ENCODE measurements at places on chromosomes 2 and 18. TPM values are rescaled to one million over a fixed set of nuclear protein-coding genes. Genes with fewer than 3 reads are reported as not detected.

DNA sequence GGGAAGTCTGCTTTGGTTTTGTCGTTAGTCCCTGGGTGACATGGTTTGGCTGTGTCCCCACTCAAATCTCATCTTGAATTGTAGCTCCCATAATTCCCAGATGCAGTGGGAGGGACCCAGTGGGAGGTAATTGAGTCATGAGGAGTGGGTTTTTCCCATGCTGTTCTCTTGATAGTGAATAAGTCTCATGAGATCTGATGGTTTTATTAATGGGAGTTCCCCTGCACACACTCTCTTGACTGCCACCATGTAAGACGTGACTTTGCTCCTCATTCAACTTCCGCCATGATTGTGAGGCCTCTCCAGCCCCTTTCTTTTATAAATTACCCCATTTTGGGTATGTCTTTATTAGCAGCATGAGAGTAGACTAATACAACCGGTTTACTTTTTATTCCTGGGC is 405.8 kb upstream of the ID2 start:
- DNase-seq: no peak

DNA sequence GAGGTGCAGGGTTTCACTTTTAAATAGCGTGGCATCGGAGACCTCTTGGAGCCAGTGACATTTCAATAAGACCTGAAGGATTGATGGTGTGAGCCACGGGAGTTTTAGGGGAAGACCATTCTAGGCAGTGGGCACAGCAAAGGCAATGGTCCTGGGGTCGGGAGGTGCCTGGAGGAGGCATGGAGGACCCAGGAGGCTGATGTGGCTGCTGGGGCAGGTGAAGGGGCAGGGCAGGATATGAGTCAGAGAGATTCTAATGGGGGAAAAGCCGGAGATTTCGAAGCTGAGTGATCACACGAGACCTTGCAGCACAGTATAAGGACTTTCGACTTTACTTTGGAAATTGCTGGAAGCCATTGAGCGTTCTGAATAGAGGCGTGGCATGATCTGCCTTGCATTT is 79.6 kb upstream of the KCNE4 start:
- DNase-seq: peak; percentile 35

Gene EFHD1
- 1.2 TPM for total RNA-seq

Gene SANBR
- total RNA-seq: 23.4 TPM

Gene C2orf80
- total RNA-seq: not detected

DNA sequence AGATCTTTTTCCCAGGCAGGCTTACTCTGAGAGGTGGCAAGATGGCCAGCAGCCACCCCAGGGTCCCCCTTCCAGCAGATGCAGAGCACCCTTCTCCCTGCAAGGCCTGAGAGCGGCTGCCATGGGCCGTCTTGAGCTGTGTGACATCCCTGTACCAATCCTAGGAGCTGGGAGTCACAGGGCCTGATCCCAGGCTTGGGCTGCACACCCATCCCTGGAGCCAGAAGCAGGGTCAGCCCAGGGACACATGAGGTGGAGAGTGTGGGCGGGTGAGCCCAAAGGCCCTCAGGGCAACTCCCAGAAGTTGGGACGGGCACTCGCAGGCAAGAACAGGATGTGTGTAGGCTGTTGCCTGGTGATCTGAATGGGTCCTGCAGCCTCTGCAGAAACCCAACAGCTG is 40.5 kb downstream of the CROCC2 start:
- DNase-seq: peak; percentile 88

DNA sequence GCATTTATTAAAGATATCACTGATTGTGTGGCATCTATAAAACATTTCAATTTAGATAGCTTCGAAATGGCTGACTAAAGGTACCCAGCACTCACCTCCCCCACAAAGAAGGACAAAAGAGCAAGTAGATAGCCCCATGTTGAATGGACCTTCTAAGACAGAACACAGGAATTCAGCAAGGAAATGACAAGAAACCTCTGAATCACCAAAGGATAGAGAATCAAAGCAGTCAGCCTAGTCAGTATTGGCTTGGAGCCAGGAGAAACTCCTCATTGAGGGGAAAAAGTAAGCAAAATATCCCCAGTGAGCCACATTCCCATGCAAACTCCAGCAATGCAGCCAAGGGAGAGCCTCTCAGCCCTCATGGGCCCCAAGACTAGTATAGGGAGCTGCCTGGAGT is 113.7 kb downstream of the BARD1 start:
- peak; percentile 6 for DNase-seq

DNA sequence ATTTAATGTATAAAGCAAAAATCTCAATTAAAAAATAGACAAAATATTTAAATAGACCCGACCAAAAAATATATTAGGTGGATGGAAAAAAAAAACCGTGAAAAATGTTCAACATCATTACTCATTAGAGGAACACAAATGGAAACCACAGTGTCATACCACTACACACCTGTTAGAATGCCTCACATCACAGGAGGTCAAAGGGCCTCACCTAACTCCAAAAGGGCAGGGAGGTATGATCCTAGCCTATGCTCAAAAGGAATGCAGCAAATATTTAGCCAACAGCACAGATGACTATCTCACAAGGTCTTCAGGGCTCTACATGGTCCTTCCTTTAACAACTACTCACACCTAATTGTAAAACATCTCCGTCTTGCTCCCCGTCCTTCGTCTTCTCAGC is 185.5 kb upstream of the SETBP1 start:
- no peak for DNase-seq

GRCh38 chr2:42045352-42045751 is 2.5 kb upstream of the PKDCC start:
- DNase-seq: no peak

Gene IL36RN
- total RNA-seq: not detected

Gene PAX3
- total RNA-seq: 35.4 TPM

DNA sequence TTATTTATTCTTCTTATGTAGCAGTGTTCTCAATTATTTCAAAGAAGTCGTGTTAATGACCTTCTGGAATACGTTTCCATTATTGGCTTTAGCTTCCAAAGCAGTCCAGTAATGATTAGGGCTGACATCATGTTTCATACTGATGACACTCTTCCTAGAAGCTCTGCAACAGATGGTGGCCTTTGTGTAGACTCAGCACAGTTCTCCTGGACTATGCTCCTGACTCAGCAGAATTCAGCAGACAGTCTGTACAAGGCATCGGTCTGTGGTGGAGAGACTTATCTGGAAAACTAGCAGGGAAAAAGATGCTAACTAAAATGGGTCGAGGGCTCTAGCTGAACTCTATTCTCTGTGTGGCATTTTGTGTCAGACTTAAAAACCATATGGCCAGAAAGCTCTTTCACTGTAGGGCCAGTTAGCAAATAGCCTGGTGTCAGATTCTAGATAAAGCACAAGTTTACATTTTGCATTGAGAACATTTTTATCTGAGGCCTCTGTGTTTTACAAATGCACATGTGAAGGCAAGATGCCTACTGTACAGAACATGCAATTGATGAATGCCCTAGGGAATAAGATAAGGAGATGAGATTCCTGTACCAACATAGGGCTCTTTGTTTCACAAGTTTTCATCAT is 35.1 kb downstream of the GULP1 start:
- DNase-seq: peak; percentile 55

Gene RGPD3
- total RNA-seq: 0.20 TPM

GRCh38 chr2:177329064-177329463 is 63.5 kb upstream of the AGPS start:
- no peak for DNase-seq

- DNase-seq: no peak
These were observed 14.2 kb downstream of the SLC66A2 start for GRCh38 chr18:79937103-79937860.

DNA sequence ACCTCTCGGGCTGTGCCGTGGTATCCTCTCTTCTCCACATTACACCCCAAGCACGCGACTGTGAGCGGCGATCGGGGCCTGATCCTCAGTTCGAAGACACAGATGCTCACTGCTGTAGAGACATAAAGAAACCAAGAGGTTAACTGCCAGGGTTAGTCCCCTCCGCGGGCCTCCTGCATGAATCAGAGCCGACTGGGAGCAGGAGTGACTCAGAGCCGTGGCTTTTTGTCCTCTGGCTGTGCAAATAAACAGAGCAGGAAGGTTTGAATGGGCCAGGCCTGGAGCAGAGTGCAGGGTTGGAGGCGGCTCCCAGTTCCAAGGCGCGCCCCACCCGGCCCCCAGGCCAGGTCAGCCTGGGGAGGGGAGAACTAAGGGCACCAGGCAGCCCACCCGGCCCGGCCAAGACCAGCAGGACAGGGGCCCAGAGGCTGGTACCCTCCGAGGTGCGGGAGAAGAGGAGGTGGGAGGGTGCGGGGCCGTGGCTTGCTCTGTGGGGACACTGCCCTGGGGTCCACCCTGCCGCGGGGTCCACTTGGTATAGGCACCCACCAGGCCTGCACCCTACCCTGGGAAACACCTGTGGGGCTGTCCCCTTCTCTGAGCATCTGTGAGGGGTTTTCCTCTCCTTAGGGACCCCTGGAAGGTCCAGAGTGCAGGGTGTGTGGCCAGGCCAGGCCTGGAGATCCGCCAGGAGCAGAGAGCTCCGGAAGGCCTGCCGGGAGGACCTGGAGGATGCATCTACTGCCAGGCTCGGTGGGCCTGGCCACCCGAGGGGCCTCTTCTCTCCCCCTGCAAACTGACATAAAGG is 16.5 kb downstream of the TWIST2 start:
- peak; percentile 100 for DNase-seq

DNA sequence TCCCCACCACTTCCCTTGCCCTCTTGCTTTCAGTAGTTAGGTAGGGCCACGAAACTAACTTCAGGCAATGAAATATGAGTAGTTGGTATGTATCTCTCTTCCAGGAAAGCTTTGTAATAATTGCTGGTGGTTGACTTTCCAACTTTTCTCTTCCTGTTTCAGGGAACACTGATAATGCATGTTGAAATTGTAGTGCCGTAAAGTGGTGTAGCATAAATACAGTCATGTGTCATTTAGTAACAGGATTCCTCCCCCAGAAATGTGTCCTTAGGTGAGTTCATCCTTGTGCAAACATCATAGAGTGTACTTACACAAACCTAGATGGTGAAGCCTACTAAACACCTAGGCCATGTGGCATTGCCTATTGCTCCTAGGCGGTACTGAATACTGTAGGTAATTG is 429.2 kb downstream of the PID1 start:
- DNase-seq: peak; percentile 35

DNA sequence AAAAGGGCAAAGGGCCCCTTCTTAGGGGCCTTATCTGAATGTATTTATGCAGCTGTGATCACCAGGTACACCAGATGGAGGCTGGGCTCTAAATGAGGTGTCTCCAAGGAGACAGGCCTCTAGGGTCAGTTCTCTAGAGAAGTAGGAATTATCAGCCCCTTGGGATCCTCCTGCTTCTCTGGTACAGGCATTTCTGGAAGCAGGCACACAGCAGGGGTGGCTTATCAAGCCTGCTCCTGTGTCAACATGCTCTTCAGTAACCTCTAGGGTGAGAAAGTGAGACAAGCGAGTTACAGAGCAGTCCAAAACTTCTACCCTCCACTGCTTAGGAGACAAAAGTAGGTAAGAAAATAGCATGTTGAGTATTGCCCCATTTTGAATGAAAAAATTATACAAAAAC is 13.8 kb downstream of the TPGS2 start:
- DNase-seq: no peak

Gene NCKAP5
- 0.49 TPM for total RNA-seq

- DNase-seq: no peak
These were observed 42.3 kb downstream of the SMAD2 start for GRCh38 chr18:47888156-47888555.

Gene PUS10
- 9.6 TPM for total RNA-seq

GRCh38 chr2:12173943-12174340 is 427.5 kb downstream of the LPIN1 start:
- DNase-seq: no peak

- DNase-seq: peak; percentile 65
These were observed 16.9 kb upstream of the VPS54 start for GRCh38 chr2:64036034-64036705.

Gene CYBRD1
- total RNA-seq: 139 TPM

Gene ZSWIM2
- not detected for total RNA-seq

Gene FAM110C
- not detected for total RNA-seq

Gene ABCB11
- not detected for total RNA-seq

GRCh38 chr2:82330155-82330554 is 2025.6 kb upstream of the LRRTM1 start:
- no peak for DNase-seq

Gene SP140
- 0.12 TPM for total RNA-seq

Gene FBLN7
- 10.4 TPM for total RNA-seq

GRCh38 chr2:163351143-163351542 is 384.7 kb downstream of the FIGN start:
- no peak for DNase-seq

- no peak for DNase-seq
These were observed 16.6 kb downstream of the MAP4K4 start for GRCh38 chr2:101714118-101714517.

GRCh38 chr2:197985029-197985638 is 180.7 kb downstream of the PLCL1 start:
- DNase-seq: no peak

GRCh38 chr2:41241325-41242000 is 789.6 kb upstream of the SLC8A1 start:
- no peak for DNase-seq

Gene USP40
- total RNA-seq: 26.0 TPM

DNA sequence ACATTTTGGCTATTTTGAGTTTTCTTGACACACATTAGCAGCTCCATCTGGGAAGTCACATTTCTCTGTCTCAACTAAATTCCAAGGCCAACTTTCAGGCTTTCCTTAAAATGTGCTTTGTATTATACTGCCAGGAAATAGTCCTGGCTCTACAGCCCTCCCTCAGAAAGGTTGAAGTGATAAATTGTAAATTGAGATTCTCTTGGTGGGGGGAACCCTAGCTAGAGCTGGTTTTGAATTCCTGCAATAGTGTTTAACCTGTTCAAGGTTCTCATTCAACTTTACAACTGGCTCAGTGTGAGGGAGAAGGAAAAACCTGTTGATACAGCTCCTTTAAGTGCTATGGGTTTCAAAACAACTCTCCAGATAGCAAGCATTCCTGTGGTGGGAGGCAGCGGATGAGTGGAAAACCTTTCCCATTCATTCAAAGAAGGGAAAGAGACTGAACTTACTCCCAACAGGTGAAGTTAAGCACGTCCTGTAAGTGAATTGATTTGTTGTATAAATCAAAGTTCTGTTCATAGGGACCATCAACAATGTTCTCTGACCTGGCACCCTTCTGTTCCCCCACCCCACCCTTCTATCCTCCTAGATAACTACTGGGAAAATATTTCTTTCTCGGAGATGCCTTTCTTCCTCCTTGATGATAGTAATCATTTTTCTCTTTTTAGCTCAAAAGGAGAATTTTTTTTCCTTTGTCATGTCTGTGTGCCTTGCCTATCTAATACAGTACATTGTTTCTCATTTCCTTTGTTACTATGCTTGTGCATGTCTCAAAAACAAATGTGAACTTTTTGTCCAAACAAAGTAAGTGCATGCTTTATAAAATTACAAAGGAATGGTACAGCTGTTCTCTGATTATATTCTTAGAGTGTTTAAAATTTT is 44.2 kb upstream of the SLC39A10 start:
- peak; percentile 67 for DNase-seq

- DNase-seq: no peak
These were observed 220.2 kb upstream of the SIX2 start for GRCh38 chr2:45229411-45229810.
